Suppressor macrophage treated with lipopolysaccharide for 4 hours (primary cell): ENCODE measurements at places on chromosomes 12 and 14.

DNA sequence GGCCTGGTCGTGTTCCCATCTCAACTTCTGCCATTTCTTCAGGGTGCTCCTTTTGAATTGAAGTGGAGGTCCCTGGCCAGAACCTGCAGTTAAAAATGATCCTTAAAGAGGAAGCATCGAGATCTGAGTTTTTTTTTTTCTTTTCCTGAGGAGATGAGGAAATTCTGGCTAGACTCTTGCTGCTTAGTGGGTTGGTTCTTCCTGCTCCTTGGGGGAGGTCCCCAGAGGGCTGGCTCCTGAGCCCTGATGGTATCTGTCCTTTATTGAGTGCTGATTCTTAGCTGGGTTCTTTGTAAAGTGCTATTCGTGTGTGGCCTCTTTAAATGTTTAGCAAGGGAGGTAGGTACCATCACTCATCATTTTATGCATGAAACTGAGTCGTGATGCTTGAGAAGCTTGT lies 11.7 kb downstream of the PELI2 start:
- DNase-seq = peak; percentile 53

- no peak for DNase-seq
Measured at GRCh38 chr14:96105926-96106441, 66.8 kb downstream of the C14orf132 start.

DNA sequence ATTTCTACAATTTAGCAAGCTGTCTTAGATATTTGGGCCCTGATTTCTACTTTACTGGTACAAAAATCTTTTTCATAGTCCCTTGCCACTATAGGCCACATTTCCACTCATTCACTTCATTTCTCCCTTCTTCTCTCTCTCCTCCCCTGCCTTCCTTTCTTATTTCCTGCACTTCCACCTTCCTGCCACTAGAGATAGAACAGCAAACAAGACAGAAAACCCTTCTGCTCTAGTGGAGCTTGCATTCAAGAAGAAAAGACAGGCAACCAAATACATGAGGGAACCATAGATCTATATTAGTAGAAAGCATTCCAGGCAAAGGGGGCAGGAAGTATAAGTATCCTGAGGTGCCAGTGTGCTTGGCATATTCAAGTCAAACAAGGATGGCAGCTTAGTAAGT lies 623.5 kb downstream of the FLRT2 start:
- no peak for DNase-seq

GRCh38 chr12:118259079-118259478 lies 113.6 kb downstream of the TAOK3 start:
- DNase-seq = no peak

- DNase-seq = peak; percentile 52
Measured at GRCh38 chr12:78146365-78146772, 315.7 kb downstream of the NAV3 start.

- no peak for DNase-seq
Measured at GRCh38 chr14:33232031-33232430, 293.4 kb downstream of the NPAS3 start.

DNA sequence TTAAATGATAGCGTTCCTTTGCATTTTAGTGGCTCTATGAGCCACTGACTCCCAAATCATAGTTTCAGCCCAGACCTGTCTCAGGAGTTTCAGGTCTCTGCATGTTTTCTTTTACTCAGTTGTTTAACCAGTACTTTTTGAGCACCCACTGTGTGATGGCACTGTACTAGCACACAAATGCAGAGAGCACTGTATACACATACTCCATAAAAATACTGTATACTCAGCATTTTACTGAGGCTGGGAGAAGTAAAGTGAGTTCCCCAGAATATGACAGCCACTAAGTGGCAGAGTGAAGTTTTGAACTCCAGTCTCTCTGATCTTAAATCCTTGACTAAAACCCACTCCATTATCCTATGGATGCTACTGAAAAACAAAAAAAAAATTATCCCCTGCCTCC lies 76.0 kb upstream of the HSPB8 start:
- DNase-seq = no peak

DNA sequence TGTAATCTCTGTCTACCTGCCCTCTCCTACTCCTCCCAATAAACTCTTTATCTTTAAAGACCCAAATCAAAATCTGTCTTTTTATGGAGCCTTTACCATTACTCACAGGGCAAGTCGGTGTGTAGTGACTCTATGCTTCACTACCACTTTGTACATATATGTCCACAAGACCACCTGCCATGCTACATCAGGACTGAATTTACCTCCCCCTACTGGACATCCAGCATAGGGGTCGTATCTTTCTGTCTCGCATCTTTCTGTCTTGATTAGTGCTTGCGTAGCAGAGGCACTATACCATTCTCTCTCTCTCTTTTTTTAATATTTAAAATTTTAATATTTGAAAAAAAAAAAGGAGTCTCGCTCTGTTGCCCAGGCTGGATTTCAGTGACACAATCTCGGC lies 587.5 kb downstream of the SOX5 start:
- no peak for DNase-seq

- DNase-seq = no peak
Measured at GRCh38 chr12:4086481-4086880, 187.1 kb upstream of the CCND2 start.

- no peak for DNase-seq
Measured at GRCh38 chr12:115941362-115941761, 336.1 kb downstream of the MED13L start.

DNA sequence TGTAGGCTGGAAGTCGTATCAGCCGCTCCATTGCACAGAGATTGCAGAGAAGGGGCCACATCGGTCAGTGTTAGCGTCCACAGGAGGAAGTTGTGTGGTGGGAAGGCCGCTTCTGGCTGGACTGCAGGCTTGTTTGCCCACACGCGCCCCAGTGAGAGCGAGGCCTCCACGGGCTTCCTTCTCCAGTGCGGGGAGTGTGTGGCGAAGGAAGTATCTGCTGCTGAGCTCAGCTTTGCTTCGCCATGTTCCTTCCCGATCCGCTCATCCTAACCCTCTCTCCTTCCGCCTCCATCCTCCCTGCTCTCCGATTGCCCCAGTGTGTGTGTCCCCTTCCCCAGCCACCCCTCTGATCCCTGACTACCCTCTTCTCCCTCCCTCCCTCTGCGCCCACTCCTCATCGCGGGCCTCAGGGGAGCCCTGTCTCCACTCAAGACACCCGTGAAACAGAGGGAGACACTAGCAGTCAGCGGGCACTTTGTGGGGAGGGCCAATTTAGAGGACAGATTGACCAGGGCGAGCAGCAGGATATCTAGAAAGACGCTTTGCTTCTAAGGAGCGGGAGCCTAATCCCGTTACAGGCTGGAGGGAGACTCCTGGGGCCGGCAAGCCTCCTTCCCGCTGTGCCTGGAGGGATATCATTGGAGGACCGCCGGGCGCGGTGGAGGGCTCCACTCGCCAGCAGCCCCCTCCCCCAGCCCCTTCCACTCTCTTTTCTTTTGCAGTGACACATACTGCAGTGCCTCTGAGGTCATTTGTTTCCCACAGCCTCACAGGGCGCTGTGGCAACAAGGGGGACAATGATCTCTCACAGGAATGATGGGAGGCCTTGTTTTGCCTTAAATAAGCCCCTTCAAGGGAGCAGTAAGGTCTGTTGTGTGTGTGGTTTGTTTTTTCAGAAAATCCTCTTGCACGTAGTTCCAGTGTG lies 428.8 kb downstream of the ZFP36L1 start:
- peak; percentile 64 for DNase-seq

DNA sequence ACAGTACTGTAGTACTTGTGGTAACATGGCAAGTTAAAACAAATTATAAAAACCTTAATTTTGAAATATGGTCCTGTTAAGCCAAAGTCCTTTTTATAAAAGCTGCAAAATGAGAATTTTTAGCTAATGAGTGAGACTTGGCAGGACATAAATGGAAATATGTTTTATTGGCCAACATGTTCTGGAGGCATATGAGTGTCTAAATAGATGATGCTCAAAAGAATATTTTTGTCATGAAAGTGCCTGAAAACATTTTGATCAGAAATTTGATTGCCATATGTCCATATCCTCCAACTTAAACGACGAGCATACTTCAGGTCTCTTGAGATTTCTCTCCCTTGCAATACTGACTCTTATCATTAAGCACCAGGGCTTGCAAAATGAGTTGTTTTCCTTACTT lies 972.6 kb downstream of the TMTC2 start:
- DNase-seq = no peak

GRCh38 chr12:111182382-111182781 lies 186.5 kb downstream of the PHETA1 start:
- no peak for DNase-seq

- no peak for DNase-seq
Measured at GRCh38 chr12:122853582-122854245, 18.5 kb downstream of the HIP1R start.

- DNase-seq = no peak
Measured at GRCh38 chr12:958588-959123, 9.2 kb upstream of the RAD52 start.

- DNase-seq = no peak
Measured at GRCh38 chr14:71013551-71014192, 106.4 kb downstream of the PCNX1 start.

GRCh38 chr14:75059642-75060041 lies 4.2 kb downstream of the ACYP1 start:
- no peak for DNase-seq

GRCh38 chr12:12612358-12612757 lies 682 bp downstream of the CREBL2 start:
- DNase-seq = peak; percentile 52

DNA sequence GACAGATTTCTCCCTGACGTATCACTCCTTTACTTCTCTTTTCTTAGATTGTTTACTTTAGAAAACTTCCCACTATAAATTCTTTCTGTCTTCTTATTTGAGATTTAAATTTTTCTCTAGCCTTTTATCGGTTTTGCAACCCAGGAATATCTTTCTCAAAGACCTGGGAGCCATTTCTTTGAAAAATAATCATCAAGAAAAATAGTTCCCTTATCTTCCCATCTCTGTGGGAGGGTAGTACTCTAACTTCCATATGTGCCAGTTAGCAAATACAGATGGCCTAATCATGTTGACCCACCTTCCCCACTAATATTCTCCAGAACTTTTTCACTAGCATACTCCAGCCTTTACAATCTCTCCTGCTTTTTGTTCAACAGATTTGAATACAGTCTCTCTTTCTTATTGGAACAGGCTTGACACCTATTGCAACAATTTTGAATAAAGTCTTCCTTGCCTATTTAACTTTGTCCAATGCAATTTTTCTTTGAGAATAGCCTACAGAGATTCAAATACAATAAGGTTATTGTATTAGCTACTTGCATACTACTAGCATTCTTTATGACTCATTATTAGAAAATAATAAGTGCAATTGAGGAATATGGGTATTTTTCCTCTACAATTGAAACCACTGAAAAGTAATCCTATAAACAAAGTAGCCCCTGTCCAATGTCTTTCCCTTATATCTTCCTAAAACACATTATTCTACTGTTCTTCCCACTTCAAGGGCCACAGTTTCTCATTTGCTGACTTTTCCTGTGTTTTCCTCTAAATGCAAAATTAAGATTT lies 27.4 kb upstream of the KLRB1 start:
- no peak for DNase-seq

DNA sequence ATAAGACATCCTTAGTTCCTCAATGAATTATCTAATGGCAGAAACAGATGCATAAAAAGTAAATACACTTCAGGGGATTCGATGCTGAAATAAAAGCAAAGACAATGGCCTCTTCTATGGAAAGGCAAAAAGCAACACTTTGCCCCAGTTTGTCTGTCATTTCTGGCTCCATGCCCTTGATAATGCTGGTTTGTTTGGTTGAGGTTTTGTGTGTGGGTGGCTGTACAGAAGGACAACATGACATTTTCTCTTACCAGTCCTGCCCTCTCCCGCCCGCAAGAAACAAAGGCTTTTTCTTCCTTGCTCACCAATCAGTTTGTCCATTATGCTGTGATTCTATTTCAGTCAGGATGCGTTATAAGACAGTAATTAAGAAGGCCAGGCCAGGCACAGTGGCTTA lies 18.1 kb upstream of the WDR89 start:
- DNase-seq = no peak

- peak; percentile 71 for DNase-seq
Measured at GRCh38 chr14:100524933-100525243, 62.3 kb downstream of the BEGAIN start.

- peak; percentile 67 for DNase-seq
Measured at GRCh38 chr14:93012951-93013719, 90.2 kb downstream of the CHGA start.

- DNase-seq = no peak
Measured at GRCh38 chr14:69226736-69227135, 33.2 kb upstream of the GALNT16 start.

GRCh38 chr12:7981446-7981845 lies 45.5 kb upstream of the SLC2A3 start:
- DNase-seq = no peak

GRCh38 chr12:12877781-12878455 lies 13.4 kb upstream of the GPRC5A start:
- no peak for DNase-seq

DNA sequence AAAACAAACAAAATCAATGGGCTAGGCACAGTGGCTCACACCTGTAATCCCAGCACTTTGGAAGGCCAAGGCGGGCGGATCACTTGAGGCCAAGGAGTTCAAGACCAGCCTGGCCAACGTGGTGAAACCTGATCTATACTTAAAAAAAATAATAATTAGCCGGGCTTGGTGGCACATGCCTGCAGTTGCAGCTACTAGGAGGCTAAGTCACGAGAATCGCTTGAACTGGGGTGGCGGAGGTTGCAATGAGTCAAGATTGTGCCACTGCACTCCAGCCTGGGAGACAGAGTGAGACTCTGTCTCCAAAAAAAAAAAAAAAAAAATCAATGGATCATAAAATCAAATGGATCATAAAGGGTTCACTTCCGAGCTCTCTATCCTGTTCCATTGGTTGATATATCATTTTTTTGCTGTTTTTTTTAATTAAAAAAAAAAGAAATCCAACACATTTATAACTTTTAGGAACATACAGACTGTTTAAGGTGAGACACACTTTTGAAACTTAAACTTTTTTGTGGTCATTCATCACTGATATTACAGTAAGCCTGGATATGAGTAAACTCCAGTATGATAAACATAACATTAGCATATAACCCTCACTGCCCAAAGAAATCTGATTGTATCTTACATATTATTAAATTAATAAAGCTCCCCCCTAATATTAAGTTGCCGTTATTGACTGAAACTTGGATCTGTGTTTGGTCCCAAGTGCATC lies 22.1 kb downstream of the MOK start:
- no peak for DNase-seq

DNA sequence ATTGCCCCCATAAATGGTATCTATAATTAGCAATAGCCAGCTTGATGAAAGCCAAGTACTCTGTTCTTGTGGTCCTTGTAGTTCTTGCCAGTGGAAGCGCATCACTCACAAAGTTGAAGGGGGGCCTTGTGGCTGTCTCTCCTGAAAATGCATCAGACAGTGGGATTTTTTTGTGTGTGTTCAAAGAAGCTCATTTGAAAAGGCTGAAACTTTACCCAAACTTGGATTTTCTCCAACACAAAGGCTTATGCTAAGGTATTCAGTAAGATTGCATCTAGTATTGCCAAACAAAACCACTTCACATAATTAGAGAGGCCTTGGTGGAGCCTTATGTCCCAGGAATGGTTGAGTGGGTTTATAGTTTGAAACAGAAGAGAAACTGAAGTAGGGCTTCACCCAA lies 216.7 kb upstream of the TMTC1 start:
- no peak for DNase-seq
